Memory B cell (primary cell): ENCODE measurements at places on chromosomes 6 and 20.

DNA sequence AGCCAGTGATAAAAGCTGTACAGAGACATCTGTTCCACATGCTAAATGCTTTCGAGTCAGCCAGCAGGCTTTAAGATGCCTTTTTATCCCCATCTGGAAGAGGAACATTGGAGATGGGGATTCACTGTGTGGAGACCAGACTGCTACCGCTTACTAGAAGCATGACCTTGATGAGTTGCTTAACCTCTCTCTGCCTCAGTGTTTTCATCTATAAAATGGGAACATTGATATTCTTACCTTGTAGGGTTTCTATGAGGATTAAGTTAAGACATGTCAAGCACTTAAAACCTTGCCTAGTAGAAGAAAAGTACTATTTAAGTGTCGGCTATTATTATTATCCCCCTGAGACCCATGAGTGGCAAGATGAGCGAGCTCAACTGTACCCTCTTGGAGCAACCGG lies 165.3 kb upstream of the SNX9 start:
- peaks cover 46% of the 10 kb centered on the region for H3K36me3 ChIP-seq
- no peaks in the 10 kb centered on the region for H3K27me3 ChIP-seq
- H3K4me3 ChIP-seq = no peak overlapping the region
- H3K4me1 ChIP-seq = no peaks in the 10 kb centered on the region
- DNase-seq = no peak
- H3K27ac ChIP-seq = no peak overlapping the region

GRCh38 chr6:2221726-2222274 lies 23.6 kb downstream of the GMDS start:
- H3K4me3 ChIP-seq = peak overlapping the region; percentile 94
- no peak for DNase-seq
- no peaks in the 10 kb centered on the region for H3K36me3 ChIP-seq
- peak overlapping the region; percentile 91 for H3K27ac ChIP-seq
- no peaks in the 10 kb centered on the region for H3K27me3 ChIP-seq

DNA sequence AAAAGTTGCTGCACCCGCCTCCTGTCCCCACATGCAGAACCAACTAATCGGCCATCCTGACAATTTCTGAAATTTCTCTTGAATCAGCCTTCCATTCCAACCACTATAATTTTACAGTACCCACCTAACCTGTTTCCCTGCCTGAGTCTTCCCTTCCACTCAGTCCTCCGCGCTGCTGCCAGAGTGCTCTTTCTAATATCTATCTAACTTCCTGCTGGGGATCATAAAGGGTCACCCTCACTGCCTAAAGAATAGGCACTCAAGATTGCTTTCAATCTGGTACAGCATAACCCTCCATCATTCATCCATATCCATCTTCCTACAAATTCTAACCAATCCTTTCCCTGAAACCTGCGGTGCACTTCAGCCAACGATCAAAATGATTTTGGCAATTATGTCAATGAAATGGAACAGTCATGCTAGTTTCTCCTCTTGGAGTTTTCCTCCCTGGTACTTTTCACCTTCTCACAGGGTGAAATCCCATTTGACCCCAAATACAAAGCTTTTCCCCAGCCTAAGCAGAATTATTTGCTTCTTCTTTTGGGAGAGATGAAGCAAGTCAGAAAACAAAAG lies 117.5 kb upstream of the BEND6 start:
- no peaks in the 10 kb centered on the region for H3K36me3 ChIP-seq
- H3K27ac ChIP-seq = no peak overlapping the region
- H3K4me3 ChIP-seq = no peak overlapping the region
- DNase-seq = no peak
- H3K4me1 ChIP-seq = no peaks in the 10 kb centered on the region
- H3K27me3 ChIP-seq = peaks cover 6% of the 10 kb centered on the region

GRCh38 chr6:101146389-101146788 lies 247.1 kb upstream of the GRIK2 start:
- no peaks in the 10 kb centered on the region for H3K36me3 ChIP-seq
- H3K4me3 ChIP-seq = no peak overlapping the region
- no peak for DNase-seq

- no peaks in the 10 kb centered on the region for H3K36me3 ChIP-seq
- H3K27me3 ChIP-seq = peaks cover 2% of the 10 kb centered on the region
- no peak overlapping the region for H3K27ac ChIP-seq
- no peak overlapping the region for H3K4me3 ChIP-seq
Observed at GRCh38 chr6:79334674-79335073, 100.2 kb upstream of the HMGN3 start.

DNA sequence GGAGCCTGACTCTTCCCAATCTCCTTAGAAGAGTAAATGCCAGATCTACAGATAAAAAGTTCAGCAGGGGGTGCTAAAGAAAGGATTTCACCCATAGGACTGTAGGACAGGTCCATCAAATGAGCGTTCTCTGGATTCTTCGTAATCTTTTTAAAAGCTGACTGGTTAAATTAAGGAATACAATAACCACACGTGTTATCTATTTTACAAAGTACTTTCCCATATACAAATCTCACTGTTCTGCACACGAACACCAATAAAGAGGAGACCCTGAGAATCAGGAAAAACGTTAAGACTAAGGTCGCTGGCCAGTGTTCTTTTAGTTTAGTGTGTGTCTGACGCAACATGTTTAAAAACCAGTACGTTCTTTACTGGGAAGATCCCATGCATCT lies 542 bp downstream of the TUBE1 start:
- H3K27ac ChIP-seq = no peak overlapping the region
- peaks cover 5% of the 10 kb centered on the region for H3K27me3 ChIP-seq
- H3K36me3 ChIP-seq = peaks cover 6% of the 10 kb centered on the region
- H3K4me1 ChIP-seq = peaks cover 2% of the 10 kb centered on the region

- no peaks in the 10 kb centered on the region for H3K4me1 ChIP-seq
- DNase-seq = no peak
- no peak overlapping the region for H3K4me3 ChIP-seq
- H3K27me3 ChIP-seq = no peaks in the 10 kb centered on the region
- H3K36me3 ChIP-seq = no peaks in the 10 kb centered on the region
- H3K27ac ChIP-seq = no peak overlapping the region
Observed at GRCh38 chr6:93471281-93471680, 51.9 kb upstream of the EPHA7 start.
